ENCODE measurements at places on chromosomes 16 and 17.

DNA sequence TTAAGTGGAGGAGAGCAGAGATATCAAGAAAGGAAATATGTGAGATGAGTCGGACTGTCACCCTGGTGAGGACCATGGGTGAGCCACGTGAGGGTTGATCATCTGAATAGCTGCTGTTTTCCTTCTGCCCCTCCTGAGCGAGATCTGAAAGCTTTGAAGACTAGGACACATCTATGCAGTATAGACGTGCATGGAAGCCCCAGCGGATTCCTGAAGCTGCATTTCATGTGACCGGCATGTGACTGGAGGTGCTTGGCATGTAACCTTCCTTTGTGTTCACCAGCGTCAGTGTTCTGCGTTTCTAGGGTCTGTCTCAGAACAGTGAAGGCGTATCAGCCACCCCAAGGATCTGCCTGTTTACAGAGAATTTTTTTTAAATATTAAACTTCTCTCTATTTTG lies 75.1 kb downstream of the MSI2 start:
- DNase-seq, result no peak

- DNase-seq, result no peak
Observed at GRCh38 chr16:88468275-88469129, 15.4 kb downstream of the ZFPM1 start.

DNA sequence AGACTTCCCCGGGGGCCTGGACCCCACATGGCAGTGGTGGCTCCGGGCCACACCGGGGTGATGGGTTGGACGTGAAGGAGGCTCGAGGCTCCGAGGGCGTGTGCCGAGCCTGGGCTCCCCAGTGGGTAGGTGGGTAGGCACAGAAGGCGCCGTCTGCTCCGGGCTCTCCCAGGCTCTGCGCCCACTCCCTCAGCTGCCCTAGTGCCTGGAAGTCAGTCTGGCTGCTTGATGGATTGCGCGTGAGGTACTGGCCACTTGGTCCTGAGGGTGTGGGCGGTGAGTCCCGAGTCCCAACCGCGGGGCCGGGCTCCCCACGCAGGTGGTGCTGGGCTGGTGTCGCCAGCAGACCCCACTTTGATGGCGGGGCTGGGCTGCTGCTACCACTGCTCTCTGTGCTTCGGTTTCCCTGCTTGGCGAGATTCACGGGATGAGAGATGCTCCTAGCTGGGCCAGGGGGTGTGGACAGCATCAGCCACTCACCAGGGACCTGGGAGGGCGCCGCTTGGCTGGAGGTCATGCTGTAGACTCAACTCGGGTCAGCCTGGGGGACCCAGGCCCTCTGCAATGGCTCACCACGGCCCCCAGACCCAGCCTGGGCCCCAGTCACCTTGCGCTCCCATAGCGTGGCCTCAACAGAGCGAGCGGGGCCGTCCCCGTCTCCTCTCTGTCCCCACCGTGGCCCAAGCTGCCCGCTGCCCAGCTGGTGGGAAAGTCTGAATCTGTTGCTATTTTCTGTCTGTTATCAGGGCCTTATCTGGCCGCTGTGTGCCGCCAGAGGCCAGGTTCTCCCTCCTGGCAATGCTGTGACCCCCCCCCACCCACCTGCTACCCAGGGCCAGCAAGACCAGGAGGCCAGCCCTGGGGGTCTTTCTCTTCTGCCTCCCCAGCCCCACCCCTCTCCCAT lies 26.1 kb downstream of the ZFPM1 start:
- no peak for DNase-seq

DNA sequence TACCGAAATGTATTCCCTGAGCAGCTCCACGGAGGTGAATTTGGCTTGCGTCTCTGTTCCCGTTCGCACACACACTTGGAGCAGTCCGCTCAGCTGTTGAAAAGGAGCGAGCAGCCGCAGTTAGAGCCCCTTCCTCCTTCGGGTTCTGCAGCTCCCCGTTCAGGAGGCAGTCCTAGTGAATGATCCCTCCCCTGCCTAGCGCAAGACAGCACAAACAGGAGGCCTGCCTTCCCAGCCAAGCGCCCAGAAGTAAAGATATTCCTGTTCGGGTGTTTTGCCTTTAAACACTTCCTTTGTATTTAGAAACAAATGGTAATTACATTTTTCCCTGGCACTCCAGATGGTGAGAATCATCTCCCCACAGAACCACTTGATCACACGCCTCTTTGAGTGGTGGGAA lies 64.7 kb downstream of the ABCC12 start:
- no peak for DNase-seq

DNA sequence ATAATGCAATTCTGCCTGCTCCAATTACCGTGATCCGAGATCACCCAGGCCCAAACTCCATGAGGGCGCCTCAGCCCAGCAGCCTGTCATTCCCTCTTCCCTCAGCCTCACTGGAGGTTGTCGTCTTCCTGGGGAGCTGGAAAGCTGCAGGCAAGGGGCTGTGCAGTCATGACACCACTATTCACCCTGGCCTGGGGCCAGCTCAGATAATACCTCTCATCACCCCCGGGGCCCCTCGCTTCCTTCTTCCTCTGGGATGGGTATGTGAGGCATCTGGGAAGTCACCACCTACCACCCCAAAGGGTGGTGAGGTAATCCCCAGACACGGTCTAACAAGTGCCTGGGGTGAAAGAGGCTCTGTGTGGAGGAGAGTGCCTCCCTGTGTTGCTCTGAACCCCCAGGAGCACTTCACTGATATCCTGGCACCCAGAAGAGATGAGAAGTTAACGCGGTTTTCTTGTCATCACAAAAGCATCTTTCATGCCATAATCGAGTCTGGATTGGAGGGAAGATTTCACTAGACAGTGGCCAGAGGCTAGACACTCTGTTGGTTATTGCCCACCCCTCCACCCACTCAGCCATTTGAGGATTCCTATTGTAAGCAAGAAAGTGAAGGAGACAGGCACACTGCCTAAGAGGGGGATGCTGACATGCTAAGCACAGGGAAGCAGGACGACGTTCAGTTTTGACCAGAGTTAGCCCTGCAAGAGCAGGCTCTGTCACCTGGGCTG lies 18.4 kb downstream of the CFAP20 start:
- no peak for DNase-seq

- DNase-seq, result no peak
Observed at GRCh38 chr17:80191192-80191591, 21.4 kb downstream of the CARD14 start.

DNA sequence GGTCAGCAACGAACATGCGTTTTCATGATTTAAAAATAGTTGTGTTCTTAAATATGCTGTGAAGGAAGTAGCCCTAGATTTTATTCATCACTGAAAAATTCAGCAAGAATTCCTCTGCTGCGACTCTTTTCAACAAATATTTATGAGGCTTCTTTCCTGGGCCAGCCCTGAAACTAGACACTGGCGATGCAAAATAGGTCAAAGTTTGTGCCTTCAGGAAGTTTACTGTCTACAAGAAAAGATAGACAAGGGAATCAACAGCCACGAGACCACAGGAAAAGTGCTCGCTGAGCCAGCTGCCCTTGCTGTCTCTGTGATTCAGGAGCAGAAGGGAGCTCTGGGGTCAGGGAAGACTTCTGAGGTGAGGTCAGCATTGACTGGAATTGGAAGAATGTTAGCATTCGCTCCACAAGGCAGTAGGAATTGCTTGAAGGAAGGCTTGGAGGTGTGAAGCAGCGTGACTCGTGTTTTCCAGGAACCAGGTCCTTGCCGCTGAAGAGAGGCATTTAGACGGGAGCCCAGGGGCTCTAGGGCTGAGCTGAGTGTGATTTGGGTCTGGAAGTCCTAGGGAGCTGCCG lies 1.9 kb upstream of the RPL26 start:
- DNase-seq, result no peak

- DNase-seq, result no peak
Observed at GRCh38 chr17:61000911-61001310, 323.3 kb downstream of the BCAS3 start.

DNA sequence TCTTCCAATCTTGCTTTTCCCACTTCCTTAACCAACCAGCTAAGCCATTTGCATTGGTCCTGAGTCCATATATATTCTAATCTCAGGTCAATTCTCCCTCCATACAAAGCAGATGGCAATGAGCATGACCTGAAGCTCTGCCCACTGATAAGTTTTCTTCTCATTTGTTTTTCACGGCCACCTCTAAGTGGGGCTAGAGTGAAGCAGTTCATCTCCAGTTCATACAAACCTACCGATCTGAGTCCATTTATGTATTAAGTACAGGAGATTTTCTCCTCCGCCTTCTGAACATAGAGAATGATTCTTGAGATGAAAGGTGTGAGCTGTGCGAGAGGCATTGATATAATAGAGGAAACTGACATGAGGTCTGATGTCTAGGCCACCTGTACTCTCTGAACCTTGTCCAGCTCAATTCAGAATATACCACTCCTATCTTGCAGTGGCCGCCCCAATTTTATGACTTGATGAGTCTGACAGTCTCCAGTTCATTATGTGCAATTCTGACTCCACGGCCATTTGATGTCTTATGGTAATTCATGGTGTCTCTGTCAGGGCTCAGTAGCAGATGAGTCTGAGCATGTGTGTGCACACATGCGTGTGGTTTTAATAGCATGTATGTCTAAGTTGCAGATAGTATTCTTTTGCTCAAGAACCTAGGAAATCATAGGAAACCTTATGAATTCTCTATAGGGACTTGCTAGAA lies 329.8 kb downstream of the PMP22 start:
- no peak for DNase-seq

DNA sequence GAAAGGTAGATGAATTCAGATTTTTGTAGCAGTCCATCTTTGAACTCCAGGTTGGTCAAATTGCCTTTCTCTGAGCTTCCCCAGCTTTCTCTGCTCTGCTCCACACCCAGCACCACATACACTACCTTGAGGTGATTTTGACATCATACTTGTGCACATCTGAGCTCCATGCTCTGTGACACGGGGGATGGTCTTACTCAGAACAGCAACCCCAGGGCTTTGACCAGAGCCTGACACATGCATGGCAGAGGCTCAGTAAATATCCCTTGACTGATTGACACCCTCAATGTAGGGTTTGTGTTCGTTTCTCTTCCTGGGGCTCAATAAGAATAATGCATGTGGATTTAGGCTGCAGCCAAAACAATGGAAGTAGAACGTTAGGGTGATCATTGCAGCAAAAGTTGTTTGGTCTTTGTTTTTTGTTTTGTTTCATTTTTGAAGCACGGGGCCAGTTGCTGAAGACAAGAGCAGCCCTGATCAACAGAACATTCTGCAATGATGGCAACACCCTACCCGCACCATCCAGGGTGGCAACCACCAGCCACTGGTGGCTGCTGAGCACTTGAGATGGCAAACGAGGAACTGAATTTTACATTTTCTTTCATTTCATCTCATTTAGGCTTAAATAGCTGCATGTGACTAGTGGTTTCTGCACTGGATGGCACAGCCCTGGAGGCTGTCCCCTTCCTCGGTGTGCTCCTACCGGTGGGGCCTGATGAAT lies 224.8 kb upstream of the TNRC6C start:
- peak; percentile 2 for DNase-seq

DNA sequence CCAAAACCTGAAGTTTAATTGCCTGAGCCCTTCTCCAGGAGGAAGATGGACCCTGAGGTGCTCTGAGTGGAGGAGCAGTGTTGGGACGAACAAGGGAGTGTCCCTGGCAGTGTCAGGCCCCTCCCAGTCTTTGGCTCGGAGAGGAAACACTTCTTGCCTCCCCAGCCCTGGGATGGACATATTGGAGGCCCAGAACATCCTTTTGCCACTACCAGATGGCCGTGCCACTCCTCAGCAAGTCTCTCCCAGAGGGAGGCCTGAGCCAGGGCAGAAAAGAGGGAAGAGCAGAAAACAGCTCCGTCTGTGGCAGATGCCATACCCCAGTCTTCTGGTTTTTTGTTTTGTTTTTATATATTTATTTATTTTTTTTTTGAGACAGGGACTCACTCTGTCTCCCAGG lies 91.5 kb upstream of the CRHR1 start:
- no peak for DNase-seq

DNA sequence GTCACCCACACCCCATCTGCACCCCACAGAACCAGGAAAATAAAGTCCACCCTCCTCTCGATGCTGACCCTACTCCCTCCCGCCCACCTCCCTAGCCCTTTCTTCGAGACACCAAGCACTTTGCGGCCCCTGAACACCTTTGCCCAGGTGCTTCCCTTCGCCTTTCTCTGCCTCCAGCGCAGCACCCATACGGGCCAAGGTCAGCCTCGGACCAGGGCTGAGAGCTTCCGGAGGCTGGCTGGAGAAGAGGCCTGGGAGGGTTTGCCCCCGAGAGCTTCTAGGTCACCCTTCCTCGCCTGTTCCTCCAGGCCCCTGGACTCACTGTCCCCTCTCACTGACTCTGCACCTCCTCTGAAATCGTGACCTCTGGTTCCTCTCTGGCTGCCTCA lies 2.7 kb upstream of the NHERF2 start:
- no peak for DNase-seq

GRCh38 chr16:17469741-17470181 lies 999 bp downstream of the XYLT1 start:
- DNase-seq, result peak; percentile 28

GRCh38 chr16:85107083-85107482 lies 5.2 kb downstream of the CIBAR2 start:
- DNase-seq, result no peak

DNA sequence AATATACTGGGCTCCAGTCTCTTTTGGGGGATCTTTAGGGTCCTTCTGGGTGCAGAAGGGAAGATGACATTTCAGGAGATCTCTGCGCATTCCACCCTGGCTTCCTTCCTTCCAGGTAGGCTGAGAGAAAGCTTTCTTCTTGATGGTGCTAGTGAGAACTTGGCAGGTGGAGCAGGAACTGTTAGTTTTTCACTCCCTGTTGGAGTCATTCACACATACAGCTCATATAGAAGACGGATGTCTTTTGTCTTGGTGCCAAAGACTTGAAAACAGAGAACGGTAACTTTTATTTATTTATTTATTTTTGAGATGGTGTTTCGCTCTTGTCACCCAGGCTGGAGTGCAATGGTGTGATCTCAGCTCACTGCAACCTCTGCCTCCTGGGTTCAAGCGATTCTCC lies 43.9 kb downstream of the PITPNC1 start:
- DNase-seq, result no peak

DNA sequence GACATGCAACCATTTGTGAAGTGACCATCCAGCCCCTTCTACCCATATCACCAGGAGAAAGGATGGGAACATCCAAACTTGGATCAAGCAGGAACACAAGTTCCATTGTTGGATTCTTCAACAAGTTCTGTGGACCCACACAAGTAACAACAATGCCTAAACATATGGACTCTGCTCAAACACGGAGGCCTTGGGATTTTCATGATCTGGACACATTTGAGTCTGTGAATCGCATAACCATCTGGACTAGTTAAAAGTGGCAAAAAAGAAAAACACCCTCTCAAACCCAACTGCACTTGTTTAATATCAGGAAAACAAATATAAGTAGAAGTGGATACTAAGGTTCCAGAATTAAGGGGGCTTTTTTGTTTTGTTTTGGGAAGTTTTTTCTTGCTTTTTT lies 70.8 kb downstream of the TOX3 start:
- no peak for DNase-seq

- DNase-seq, result peak; percentile 32
Observed at GRCh38 chr17:80890196-80890920, 101.3 kb upstream of the CHMP6 start.

GRCh38 chr16:87227296-87227951 lies 89.8 kb downstream of the C16orf95 start:
- DNase-seq, result no peak

Measured in stimulated activated CD4-positive, alpha-beta T cell treated with anti-CD3 and anti-CD28 coated beads, Interleukin-4, amount 100 ng/mL, for 24 hours (primary cell).